ENCODE measurements at places on chromosomes 6 and 20. TPM values are rescaled to one million over a fixed set of nuclear protein-coding genes. Genes with fewer than 3 reads are reported as not detected.

DNA sequence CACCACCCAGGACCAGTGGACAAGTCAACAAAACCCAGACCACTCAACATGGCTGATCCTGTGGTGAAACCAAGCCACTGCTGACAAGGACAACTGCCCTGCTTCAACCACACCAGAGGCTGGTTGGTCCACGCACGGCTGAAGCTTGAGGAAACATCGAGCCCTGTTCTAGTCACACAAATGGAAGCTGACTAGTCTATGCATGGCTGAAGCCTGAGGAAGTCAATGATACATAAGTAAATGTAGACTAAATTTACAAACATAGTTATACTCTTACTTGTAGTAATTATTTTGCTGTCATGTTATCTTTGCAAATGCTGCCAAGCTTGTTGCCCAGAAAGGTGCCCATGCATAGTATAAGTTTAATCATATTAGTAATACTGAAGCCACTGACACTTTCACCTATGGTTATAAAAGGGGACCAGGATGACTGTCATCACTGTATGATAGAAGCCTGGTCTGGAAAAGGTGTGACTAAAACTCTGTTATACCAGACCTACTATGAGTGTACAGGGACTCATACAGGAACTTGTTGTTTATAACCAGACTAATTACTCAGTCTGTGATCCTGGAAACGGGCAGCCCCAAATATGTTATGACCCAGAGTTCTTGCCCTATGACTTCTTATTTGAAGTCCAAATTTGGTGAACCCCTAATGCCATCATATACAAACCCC, 5.6 kb downstream of the IL22RA2 start:
- no peak for DNase-seq

SCRT2 gene
- total RNA-seq, result not detected

DLK2 gene
- not detected for total RNA-seq

- no peak for DNase-seq
Measured at GRCh38 chr6:158502263-158502950, 57.5 kb upstream of the TMEM181 start.

- DNase-seq, result no peak
Measured at GRCh38 chr6:129009851-129010250, 126.9 kb downstream of the LAMA2 start.

GRCh38 chr20:62347445-62347844, 19.7 kb downstream of the LAMA5 start:
- DNase-seq, result no peak

DNA sequence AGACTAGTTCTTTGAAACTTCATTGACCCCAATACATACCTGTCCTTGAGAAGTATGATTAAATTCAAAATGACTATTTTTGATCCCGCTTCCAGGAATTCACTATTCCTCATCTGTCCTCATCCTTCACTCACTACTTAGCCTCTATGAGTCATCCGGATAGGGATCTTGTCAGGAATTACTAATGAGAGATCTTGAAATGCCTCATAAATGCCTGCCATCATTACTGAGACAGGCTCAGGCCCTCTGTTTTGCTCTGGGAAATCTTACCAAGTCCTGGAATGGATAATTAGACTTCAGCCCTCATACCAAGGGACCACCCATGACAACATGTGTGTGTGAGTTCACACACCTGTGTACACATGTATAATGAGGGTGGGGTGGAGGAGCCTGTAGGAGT, 2.8 kb upstream of the CYP24A1 start:
- no peak for DNase-seq

DNA sequence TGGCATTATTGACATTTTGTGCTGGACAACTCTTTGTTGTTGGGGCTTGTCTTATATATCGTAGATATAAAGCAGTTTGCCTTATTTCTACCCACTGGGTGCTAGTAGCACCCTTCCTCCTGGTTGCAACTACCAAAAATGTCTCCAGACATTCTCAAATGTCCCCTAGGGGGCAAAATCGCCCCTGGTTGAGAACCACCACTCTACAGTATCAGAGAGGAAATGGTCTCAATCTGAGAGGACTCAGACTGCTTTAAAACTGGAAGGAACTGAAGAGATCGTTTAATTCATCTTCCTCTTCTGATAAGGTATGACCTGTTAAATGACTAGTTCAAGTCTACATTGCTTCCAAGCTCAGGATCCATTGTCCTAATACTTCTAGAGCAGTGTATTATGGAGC, 14.9 kb downstream of the SH3BGRL2 start:
- DNase-seq, result no peak

OOEP gene
- 0.24 TPM for total RNA-seq

DNA sequence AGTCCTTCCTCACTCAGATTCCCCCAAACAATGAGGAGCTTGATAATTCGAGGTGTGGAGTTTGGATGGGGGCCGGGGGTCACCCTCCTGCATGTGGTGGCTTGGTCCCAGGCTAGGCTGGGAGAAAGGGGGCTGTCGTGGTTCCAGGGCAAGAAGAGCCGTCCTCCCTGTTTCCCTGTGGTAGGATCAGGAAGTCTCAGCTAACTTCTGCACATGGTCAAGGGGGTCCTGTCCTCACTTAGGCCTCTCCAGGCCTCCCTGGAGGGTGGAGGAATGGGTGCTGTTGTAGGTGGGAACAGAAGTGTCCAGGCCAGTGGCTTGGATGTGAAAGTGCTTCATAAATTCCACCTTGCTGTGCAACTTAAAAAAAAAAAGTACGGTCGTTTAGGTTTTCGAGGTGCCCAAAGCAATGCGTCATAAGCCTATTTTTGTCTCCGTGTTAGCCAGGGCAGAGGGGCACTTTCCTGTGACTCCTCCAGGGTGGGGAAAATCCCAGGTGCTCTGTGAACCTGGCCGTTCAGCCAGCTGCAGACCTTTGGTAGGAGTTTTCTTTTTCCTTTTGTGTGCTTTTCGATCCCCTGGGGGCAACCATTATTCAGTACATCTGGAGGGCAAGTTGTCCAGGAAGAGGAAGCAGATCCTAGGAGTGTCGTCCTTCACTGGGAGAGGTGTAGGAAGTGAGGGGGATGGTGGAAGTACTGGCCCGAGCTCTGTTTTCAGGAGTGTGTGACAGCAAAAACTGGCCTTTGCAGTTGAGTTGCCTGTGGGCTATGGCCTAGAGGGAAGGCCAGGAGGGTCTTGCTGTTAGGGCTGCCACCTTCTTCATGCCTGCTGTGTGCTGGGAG, 9.6 kb downstream of the IGF2R start:
- no peak for DNase-seq

DNA sequence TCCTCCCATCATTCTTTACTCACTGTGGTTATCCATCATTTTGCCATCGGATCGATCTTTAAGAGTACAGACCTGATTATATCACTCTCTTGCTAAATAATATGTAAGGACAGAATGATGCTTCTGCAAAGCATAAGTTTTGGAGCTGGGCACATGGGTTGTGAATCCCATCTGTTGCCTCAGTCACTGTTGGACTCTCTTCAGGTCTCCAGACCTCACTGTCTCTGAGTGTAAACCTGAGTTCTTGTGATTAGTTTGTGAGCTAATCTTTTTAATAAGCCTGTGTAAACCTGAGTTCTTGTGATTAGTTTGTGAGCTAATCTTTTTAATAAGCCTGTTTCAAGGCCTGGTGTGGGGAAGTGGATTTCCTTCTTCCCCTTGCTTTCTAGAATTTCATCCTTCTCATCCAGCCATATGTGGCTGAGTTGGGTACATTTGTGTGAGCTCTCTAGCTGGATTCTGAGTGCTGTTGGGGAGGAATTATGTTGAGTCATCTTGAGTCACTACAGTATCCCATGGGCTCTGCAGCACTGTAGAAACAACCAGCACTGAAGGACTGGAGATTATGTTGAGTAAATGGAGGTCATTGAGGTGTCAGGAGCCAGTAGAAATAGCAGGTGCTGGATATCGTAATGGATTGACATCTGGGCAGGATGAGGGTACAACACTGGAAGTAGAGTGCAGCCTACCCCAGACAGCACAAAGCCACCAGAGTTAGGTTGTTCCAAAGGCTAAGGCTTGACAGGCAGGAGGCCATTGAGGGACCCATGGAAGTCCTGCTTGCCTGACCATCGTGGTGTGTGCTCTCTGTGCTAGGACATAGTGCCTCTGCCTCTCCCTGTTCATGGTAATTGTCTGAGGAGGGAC, 52.4 kb downstream of the SCAND1 start:
- no peak for DNase-seq

DNA sequence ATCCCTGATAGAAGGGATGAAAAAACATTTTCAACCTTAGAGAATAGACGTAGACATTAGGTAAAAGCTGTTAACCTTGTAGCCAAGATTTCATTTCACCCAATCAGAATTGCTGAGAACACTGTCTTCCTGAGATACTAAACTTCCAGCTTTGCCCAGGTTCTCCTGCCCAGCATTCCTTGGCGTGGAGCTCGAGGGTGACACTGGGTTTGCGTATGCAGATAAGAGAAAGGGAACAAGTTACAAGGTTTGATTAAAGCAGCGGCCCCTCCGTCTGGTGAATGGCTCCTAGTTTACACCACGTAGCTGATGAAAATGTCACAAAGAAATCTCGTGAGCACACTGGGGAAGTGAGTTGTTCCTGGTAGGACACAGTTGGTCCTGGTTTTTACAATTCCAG, 247.8 kb downstream of the FARS2 start:
- DNase-seq, result no peak

DNA sequence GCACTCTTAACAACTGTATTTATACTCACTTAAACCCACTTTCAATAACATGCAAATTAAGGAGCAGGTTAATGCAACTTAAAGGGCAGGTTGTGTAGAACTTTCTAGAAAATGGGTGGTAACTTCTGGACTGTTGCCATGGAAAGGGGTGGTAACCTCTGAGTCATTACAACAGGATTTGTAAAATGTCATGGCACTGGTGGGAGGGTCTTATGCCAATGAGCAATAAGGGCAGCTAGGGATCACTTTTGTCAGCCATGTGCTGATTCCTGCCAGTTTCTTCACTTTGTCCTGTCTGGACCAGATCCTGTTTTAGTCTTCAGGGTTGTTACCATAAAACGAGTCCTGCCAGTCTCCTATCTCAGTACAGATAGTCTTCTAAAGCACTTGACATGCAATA, 560.5 kb upstream of the PTCHD4 start:
- no peak for DNase-seq

- DNase-seq, result no peak
Measured at GRCh38 chr6:48512390-48512789, 401.4 kb upstream of the PTCHD4 start.

SOX18 gene
- 39.4 TPM for total RNA-seq

GRCh38 chr20:17097603-17098002, 129.2 kb upstream of the PCSK2 start:
- DNase-seq, result no peak
